Stimulated activated CD8-positive, alpha-beta memory T cell treated with anti-CD3 and anti-CD28 coated beads, Interleukin-7, amount 100 ng/mL, for 1 hour (primary cell): ENCODE measurements at places on chromosomes 2 and 18.

- no peak for DNase-seq
Measured at GRCh38 chr2:96914332-96914731, 44.5 kb upstream of the SEMA4C start.

GRCh38 chr2:216108310-216108966, 710 bp upstream of the XRCC5 start:
- no peak for DNase-seq

- no peak for DNase-seq
Measured at GRCh38 chr18:54777118-54777791, 51.0 kb upstream of the RAB27B start.

- no peak for DNase-seq
Measured at GRCh38 chr18:46531482-46531881, 125.5 kb downstream of the LOXHD1 start.

GRCh38 chr18:49531678-49532153, 30.1 kb upstream of the LIPG start:
- no peak for DNase-seq

DNA sequence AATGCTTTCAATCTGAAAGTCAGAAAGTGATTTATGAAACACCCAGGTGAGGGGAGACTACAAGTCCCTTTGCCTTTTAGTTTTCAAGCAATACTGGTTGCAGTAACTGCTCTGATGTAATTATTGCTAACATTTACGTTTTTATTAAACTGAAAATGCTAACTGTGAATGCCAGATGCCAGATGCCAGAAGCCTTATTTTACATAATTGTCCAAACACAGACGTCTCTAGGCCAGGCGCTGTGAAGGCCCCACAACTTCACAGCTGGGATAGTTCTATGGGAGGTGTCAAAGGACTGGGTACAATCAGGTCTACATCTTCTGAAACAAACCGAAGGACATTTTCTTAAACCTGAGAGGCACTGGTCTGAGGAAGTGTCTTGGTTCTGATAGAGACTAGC, 27.5 kb upstream of the MSGN1 start:
- no peak for DNase-seq

DNA sequence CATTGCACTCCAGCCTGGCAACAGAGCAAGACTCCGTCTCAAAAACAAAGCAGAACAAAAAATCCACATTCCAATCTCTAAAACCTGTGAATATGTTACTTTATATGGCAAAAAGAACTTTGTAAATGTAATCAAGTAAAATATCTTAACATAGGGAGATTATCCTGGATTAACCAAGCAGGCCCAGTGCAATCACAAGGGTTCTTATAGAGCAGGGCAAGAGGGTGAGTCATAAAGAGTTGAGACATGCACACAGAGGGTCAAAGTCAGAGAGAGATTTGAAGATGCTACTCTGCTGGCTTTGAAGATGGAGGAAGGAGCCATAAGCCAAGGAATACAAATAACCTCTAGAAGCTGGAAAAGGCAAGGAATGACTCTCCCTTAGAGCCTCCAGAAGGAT, 60.9 kb upstream of the SLC9A2 start:
- DNase-seq: no peak

DNA sequence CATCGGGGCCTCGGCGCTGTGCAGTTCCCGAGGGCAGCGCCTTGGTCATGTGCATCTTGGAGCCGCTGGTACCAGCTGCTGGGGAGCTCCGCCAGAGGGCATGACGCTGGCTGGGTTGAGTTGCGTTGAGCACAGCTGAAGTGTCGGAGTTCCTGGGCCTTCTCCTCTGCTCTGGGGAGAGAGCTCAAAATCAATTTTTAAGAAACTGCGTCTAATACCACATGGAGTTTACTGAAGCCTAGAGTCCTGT, 48.7 kb downstream of the GREB1 start:
- DNase-seq: no peak

DNA sequence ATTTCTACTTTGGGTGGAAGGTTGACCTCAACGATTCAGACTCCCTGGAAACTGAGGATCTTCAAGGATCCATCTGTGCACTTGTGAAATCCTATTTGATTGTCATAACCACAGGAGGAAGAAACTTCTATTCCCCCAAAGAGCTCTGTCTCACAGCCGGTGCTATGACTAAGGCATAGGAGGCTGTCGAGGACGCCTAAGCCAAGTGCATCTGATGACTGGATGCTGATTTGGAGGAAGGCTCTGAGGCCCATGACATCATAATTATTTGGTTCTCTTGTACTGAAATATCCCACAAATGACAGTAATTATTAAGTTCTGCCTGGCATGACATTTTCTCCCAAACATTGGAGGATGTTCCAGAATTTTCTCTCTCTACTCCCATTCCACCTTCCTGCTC, 13.8 kb upstream of the KCNF1 start:
- DNase-seq: no peak

DNA sequence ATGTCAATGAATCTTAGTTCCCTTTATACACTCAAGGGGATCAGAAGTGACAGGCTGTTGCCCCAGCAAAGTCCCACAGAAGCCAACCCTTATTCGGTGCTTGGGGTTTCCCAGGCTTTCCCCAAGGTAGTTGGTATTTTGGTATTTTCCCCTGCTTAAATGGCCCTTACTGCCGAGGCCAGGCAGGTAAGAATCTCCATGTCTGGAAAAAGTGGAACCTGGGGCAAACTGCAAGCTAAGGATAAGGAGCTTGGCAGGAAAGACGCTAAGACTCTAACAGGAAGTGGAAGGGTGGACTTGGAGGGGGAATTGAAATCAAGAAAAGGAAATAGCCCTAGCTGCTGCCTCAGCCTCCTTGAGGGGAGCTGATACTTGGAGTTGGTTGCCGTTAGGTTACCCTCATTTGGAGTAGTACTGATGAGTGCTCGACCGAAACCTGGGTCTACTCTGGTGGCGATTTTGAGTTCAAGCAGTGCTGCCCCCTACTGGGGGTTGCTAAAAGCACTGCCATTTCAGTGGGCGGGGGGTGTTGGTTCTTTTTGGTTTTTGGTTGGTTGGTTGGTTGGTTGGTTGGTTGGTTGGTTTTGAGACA, 3.3 kb upstream of the GPBAR1 start:
- peak; percentile 49 for DNase-seq

DNA sequence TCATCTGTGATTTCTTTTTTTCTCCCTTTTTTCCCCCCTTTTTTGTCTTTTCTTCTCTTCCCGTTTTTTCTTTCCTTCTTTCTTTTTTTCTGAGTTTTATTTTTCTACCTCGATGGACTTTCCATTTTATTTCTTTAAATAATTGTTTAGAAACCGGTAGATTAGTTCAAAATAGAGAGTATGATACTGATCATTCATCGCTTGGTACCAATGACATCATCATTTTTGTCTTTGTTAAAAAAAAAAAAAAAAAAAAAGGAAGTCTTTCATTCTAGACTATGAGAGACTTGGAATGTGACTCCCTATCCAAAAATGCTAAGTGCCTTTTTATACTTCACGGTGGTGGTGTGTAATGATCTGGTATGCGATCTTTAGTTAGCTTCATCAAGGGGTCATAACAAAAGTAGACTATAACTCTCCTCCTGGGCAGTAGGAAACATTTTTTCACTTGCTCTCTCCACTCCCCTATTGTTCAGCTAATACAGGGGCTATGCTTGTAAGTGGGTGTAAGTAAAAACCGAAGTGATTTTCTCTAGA, 1517.5 kb upstream of the ZEB2 start:
- no peak for DNase-seq

GRCh38 chr2:136891100-136891499, 125.8 kb downstream of the THSD7B start:
- no peak for DNase-seq

DNA sequence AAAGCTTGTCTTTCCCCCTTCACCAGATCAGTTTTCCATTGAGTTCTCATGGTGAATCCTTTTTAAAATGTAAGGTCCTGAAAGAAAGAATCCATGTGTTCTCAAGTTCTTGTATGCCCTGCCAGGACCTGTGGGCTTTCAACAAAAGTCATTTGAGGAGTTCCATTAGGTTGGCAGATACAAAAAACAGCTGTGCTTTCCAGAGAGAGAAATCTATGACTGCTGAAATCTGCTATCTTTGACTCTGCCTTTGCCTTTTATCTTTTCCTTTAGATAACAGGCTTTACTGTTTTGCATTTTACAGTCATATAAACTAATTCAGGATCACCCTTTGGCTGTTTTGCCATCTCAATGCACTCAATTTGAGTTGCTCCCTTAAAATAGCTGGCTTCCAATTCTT, 59.7 kb downstream of the CXCR4 start:
- no peak for DNase-seq

DNA sequence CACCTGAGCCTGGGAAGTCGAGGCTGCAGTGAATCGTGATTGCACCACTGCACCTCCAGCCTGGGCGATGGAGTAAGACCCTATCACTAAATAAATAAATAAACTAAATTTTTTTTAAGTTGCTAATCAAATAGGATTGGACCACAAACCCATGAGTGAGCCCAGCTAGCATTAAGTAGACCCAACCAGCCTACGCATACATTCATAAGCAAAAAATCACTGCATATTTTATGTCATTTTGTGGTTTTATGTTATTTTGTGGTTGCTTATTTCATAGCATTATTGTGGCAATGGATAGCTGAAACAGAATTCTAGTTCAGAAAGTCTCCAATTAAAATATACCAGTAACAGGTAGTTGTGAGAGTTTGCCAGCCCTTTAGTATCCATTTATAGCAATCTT, 29.1 kb upstream of the ZC3H15 start:
- no peak for DNase-seq

GRCh38 chr2:217444509-217444908, 558.3 kb downstream of the TNS1 start:
- no peak for DNase-seq

DNA sequence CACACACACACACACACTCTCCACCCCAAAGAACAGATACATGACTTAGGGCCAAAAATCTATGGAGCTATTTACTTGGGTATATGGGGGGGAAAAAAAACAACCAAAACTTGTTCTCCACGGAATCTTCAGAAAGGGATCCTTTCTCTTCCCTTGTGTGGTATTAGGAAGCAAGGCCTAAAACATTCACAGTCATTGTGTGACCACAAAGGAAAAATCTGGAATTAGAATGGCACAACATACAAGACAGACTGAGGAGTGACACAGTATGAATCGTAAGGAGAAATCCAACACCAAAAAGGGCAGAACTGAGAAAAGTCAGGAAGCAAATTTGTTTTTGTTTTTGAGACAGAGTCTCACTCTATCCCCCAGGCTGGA, 70.3 kb downstream of the ASXL2 start:
- DNase-seq: no peak

GRCh38 chr2:8543060-8543382, 138.8 kb upstream of the ID2 start:
- no peak for DNase-seq

GRCh38 chr2:189899101-189899500, 114.9 kb downstream of the PMS1 start:
- no peak for DNase-seq

DNA sequence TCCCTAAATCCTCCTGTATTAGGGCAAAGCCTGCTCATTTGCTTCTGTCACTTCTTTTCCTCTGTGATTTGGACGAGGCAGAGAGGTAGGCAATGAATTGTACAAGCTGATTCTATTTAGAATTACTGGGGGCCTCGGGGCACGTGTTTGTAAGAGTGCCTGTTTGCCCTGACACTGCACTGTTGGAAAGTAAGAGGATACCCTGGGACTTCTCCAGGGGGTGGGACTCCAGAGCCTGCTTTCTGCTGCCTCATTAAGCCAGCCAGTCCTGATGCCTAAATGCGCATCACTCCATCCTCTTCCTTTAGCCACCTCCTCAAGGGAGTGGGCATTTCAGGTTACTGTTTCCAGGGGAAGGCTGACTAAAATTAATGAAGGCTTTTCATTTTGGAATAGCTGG, 134.3 kb downstream of the TDRD15 start:
- DNase-seq: no peak

DNA sequence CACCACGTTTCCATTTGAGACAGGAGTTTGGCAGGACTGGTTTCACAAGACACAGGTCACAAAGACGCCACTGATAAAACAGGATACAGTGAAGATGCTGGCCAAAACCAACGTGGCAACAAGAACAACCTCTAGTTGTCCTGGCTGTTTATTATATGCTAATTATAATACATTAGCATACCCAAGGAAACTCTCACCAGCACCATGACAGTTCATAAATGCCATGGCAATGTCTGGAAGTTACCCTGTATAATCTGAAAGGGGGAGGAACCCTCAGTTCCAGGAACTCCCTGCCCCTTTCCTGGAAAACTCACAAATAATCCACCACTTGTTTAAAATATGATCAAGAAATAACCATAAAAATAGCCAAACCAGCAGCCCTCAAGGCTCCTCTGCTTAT, 148.3 kb downstream of the RBM43 start:
- no peak for DNase-seq

DNA sequence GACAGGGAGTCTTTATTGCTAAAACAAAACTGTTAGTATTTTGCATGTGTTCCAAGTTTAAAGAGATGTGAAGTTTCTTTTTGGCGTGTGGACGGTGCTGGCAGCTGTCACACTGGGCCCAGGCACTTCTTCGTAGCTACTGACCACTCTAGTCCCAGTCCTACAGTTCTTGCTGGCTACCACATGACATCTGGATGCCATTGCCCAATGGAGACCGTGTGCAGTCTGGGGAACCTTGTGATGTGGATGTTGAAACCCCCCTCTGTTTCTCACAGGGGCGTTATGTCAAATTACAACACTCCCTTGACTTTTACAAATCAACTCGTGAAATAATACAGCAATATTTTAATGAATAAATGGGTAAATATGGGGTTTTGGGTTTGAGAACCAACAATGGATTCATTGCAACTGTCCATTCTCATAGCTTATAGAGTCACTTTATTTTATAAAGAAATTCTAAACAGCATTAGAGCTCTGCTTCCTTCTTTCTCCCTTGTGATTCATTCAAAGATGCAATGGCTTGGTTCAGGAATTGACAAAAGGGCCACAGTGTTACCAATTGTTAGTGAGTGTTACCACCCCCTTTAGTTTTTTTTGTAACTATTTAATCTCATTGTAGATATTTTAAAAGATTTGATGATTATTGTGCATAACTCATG, 1.2 kb downstream of the GPD2 start:
- DNase-seq: no peak

- DNase-seq: no peak
Measured at GRCh38 chr2:164803776-164804466, 37.7 kb downstream of the COBLL1 start.

- DNase-seq: no peak
Measured at GRCh38 chr18:63290166-63290820, 29.3 kb downstream of the BCL2 start.

DNA sequence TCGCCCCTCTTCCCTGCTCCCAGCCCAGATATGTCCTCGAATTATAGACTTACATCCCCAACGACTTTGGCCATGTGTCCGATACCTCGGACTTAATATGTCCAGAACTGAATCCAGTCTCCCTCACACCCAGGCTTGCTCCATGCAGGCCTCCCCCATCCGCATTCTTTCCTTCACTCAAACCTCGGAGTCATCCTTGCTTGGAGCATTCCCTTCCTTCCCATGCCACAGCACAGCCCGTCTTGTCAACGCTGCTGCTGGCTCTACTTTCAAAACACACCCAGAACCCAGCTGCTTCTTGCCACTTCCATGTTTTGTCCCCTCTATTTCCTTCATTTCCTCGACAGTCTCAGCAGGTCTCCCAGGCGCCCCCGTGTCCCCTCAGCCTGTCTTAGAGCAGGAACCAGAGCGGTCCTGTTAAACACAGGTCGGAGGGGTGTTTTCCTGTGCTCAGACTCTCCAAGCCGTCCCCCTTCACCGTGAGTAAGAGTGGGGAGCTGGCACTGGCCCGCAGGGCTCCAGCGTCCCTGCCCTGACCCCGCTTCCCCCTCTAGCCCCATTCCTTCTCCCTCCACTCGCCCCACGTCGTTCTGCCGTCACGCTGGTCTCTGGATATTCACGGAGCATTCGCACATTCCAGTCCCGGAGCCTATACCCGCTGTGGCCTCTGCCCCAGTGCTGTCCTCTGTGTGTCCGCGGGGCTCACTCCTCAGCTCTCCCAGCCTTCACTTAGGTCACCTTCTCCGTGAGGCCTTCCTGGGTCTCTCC, 54.4 kb downstream of the VAPA start:
- no peak for DNase-seq
